NCI-H2227 treated with DMSO at 0.1 percent for 48 hours (cell line): ENCODE measurements at places on chromosomes 2 and 18.

GRCh38 chr2:173982182-173982714, 17.1 kb upstream of the SP3 start:
- no peak for DNase-seq

GRCh38 chr2:156532989-156533388, 96.8 kb downstream of the GPD2 start:
- no peak for DNase-seq

DNA sequence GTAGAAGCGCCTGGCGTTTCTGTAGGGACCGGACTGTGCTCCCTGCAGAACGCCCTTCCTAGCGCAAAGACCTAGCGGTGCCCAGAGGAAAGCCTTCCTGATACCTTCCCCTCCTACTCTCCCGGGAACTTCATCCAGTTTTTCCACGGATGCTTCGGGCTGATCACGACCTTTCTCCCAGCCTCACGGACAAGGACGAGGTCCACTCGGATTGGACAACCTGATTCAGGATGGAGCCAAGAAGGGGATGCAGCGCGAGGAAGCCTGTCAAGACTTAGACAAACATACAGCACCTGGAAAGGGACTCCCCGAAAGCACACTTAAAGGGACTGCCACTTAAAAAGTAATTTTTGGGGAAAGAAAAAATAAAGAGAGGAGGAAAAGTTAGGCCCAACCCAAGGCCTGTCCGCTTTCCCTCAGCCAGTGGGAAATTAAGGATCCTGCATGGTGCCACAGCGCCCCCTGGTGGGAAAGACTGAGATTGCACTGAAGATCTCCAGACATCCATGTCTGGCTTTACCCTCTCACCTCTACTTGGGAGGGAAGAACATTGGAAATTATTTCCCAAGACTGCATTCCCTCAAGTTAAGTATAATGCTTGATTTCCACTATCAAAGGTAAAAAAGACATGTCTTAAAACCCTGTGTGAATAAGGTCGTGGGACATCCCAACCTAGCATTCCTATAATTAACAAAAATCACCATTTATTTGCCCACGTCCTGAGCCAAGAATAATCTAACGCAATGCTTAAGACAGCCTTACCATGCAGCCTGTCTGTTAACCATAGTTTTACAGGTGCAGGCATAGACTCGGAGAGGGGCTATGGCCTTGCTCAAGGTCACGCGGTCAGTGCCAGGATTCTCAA, 13.4 kb upstream of the COPS8 start:
- DNase-seq: no peak

DNA sequence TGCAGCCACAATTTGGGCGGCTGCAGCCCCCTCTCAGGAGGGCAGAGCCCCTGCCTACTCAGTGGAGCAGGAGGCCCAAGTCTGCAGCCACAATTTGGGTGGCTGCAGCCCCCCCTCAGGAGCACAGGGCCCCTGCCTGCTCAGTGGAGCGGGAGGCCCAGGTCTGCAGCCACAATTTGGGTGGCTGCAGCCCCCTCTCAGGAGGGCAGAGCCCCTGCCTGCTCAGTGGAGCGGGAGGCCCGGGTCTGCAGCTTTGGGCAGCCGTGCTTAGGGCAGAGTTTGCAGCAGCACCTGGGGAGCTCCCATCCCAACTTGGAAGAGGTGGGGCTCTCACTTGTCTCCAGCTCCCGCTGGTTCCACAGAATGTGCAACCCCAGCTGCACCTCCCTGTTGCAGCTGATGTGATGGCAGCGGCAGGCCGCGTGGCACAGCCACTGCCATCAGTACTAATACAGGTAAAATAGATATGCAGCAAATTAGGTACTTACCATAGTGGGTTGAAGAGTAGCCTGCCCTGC, 99.4 kb downstream of the TWIST2 start:
- no peak for DNase-seq

GRCh38 chr2:143263066-143263625, 133.9 kb downstream of the ARHGAP15 start:
- DNase-seq: no peak
